ENCODE measurements at places on chromosomes 1 and 21.

- DNase-seq = no peak
These were observed 1.9 kb downstream of the IFT25 start for GRCh38 chr1:53943490-53944043.

DNA sequence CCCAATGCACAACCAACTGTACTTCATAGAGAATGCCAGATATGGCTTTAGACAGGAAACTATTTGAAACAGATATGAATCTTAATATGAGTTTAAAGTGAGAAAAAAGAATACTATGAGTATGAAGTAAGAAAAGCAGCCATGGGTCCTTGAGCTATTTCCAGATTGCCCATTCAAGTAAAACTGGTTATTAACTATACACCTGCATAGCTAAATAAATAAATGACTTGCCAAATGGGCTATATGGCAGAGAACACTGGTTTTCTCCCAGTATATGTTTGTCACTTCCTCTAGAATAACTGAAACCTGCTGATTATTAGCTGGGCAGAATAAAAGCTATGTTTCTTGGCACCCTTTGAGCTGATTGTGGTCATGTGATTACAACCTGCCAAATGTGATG lies 17.0 kb upstream of the CD1C start:
- DNase-seq = no peak

GRCh38 chr1:151723726-151724370 lies 2.5 kb downstream of the RIIAD1 start:
- DNase-seq = no peak

DNA sequence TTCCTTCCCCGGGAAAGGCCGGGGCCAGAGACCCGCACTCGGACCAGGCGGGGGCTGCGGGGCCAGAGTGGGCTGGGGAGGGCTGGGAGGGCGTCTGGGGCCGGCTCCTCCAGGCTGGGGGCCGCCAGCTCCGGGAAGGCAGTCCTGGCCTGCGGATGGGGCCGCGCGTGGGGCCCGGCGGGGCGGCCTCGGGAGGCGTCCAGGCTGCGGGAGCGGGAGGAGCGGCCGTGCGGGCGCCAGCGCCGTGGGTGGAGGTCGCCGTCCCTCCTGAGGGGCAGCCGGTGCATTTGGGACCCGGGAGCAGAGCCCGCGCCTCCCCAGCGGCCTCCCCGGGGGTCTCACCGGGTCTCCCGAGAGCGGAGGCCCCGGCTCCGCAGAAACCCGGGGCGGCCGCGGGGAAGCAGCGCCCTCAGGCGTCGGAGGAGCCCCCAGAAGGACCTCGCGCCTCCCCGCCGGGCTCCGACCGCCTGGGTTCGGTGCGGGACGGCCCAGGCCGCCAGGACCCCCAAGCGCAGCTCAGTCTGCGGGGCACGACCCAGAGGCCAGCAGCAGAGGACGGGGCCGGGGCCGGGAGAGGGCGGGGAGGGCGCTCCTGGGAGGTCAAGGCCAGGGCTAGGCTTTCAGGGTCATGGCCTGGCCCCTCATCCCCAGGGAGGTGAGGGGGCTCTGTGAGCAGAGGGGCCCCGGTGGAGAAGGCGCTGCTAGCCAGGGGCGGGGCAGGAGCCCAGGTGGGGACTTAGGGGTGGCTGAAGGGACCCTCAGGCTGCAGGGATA lies 7.2 kb upstream of the SLX9 start:
- peak; percentile 55 for DNase-seq

DNA sequence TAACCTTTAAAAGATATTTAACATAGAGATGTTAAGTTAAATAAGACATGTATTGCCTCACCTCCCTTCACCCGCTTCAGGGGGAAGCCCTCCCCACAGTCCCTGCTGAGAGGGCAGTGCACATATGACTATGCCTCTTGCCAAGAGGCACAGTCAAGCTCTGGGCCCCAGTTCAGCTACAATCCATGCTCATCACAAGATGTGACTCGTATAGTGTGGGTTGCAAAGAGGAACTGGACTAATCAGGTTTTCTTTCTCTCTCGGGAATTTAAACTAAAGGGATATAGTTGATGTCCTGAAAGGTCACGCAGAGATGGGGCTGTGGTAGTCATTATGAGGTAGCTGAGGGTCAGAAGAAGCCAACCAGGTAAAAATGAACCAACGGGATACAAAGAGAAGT lies 35.6 kb downstream of the LYST start:
- DNase-seq = peak; percentile 74

DNA sequence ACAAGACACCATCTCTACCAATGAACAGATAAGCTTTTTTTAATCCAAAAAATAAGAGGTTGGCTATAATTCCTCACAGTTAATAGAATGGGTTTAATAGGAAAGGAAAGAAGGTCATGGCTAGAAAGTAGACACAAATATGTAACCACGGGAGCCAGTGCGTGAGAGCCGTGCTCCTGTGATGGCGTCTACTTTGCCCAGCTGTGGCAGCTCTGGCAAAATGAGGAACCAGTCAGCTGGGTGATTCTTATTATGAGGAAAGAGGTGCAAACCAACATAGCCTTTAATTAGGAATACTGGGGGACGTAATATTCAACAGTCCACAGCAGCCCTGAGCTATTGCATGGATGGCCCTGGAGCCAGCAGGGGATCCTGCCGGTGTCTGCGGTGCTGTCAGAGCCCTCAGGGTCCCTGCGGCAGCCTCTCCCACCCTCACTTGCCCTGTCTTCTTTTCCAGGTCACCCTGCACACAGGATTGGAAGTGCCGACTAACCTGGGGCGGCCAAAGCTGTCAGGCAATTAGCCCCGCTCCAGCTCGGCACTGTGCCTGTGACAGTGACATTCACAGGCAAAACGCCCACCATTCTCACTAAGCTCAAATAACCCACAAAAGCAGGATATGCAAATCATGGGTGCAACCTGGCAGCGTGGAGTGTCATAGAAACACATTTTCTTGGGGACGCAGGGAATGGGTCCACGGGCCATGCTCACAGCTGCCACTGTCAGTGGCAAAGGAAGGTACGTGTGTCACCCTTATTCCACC lies 25.9 kb upstream of the GNPAT start:
- DNase-seq = no peak

DNA sequence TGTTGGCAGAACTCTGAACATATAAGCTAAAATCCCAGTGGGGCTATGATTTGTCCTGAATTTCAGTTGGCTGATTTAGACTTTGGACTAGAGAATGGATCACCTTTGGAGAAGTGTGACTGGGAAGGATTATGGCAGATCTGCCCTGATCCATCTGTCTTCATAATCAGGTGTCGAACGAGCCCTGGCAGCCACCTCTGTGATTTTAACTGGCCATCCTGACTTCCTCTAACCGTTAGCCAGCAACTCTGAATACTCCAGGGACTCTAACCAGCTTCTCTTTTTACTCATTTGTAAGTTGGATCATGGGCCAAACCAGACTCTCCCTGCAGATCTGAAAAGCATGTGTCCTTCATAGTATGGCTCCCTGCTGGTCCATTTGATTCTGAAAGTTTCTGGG lies 32.0 kb downstream of the ACTN2 start:
- DNase-seq = no peak

GRCh38 chr1:224747578-224747977 lies 131.5 kb downstream of the CNIH3 start:
- peak; percentile 60 for DNase-seq

DNA sequence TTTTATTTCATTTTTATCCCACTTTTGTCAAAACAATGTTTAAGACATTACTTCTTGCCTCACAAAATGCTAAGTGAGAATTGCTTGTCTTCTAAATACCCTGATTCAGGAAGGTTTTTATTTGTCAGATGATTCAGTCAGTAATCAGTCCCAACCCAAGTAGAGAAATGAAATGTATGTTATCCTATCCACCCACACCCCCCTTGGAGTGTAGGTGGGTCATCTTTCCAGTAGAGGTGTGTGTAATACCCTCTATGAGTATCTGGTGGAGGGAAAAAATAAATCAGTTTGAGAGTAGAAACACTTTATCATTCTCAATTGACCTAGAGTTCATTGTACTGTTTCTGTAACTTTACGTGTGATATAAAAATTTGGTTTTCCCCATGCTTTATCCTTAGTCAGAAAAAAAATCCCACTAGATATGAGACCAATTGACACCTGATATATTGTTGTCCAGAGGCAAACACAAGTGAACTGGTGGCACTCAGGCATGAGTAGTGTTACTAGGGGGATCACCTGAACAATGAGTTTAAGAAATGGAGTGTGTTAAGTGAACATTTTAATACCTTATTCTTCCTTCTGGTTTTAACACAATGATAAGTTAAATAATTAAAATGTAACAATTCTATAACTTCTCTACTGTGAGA lies 153.8 kb upstream of the C1orf105 start:
- DNase-seq = peak; percentile 37

- DNase-seq = peak; percentile 99
These were observed at the start of the genes SASS6 and TRMT13 for GRCh38 chr1:100132566-100133477. Gene SASS6, minus strand, starts transcription at chr1:100132930. Its CDS starts 116 bp downstream, at chr1:100132814. Gene TRMT13, plus strand, starts transcription at chr1:100133163. Its CDS starts 6 bp downstream, at chr1:100133169.

GRCh38 chr1:39491146-39491921 lies at the start of gene BMP8A:
Gene BMP8A, plus strand, starts transcription at chr1:39491636. Its CDS starts 356 bp downstream, at chr1:39491992.
- DNase-seq = peak; percentile 16

DNA sequence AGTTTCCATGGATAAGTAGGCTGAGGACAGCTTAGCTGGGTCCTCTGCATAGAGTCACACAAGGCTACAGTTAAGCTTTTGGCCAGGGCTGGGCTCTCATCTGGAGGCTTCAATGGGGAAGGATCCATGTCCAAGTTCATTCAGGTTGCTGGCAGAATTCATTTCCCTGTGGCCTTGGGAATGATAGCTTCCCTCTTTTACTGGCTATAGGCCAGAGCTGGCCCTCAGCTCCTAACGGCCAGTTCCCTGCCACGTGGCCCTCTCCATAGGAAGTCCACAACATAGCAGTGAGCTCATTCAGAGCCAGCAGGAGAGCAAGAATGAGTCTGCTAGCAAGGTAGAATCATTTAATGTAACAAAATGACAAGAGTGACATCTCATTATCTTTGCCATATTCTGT lies 15.1 kb upstream of the PODN start:
- DNase-seq = peak; percentile 46

DNA sequence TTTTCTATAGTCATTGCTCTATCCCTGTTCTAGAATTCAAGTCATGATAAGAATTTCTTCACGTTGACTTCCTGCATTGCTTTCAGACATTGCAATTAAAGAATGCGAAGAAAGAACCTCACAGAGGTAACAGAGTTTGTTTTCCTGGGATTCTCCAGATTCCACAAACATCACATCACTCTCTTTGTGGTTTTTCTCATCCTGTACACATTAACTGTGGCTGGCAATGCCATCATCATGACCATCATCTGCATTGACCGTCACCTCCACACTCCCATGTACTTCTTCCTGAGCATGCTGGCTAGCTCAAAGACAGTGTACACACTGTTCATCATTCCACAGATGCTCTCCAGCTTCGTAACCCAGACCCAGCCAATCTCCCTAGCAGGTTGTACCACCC lies 10.6 kb downstream of the APCS start:
- DNase-seq = peak; percentile 92

DNA sequence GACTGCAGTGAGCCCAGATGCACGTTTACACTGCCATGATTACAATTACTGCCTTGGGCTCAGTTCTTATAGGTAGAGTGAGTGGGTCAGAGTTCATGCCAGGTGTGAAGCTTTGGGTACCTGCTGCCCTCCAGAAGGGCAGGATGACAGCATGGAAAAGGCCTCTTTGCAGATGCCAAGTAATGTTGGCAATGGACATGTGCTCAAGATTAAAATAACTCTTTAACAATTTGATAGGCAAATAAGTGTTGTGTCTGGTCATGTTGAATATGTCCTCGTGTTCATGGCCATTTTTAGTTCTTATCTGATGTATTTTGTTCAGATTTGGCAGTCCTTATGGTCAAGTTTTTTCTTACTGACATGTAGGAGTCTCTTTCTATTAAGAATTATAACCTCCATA lies 34.8 kb downstream of the S100B start:
- no peak for DNase-seq

GRCh38 chr1:201400212-201400851 lies 1.2 kb upstream of the LAD1 start:
- DNase-seq = no peak

DNA sequence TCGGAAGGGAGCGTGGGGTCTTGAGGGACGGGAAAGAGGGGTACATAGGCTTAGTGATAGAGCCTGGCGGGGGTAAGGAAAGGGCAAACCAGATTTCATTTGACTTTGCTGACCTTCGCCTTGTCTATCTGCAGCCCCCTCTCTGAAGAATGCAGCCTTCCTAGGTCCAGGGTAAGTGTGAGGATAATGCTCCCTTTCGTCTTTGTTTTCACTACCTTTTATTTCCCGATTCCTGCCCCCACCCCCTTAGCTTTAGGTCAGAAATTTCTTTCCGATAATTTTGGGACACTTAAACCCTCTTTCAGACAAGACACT lies 396 bp downstream of the ATP5PB start:
- no peak for DNase-seq

DNA sequence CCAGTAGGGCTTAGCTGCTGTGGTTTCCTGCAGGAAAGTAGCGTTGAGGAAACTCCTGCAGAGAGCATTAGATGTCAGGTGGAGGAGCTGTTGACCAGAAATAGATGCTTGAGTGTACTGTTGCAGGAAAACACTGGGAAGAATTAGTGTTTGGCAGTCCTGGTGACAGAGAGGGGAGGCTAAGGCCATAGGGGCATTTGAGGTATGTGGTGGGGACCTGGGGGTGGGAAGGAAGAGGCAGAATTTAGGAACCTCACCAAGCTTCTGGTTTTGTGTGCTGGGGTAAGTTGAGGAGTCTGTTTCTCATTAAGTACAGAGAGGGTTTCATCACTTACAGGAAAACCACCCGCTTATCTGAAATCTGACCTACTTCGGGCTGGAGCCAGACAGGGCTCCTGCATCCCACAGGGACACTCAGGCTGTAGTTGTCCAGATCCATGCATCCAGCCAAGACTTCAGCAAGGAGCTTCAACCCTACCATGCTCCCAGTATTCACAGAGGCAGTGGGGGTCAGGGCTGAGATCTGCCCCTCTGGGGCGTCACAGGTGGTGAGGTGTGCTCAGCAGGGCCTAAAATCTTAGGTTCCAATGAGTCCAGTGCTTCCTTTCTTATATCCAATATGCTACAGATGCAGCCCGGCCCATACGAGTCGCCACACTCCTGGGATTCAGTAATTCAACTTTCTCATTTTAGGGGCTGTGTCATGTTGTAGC lies 15.1 kb downstream of the SH2D2A start:
- DNase-seq = peak; percentile 96

DNA sequence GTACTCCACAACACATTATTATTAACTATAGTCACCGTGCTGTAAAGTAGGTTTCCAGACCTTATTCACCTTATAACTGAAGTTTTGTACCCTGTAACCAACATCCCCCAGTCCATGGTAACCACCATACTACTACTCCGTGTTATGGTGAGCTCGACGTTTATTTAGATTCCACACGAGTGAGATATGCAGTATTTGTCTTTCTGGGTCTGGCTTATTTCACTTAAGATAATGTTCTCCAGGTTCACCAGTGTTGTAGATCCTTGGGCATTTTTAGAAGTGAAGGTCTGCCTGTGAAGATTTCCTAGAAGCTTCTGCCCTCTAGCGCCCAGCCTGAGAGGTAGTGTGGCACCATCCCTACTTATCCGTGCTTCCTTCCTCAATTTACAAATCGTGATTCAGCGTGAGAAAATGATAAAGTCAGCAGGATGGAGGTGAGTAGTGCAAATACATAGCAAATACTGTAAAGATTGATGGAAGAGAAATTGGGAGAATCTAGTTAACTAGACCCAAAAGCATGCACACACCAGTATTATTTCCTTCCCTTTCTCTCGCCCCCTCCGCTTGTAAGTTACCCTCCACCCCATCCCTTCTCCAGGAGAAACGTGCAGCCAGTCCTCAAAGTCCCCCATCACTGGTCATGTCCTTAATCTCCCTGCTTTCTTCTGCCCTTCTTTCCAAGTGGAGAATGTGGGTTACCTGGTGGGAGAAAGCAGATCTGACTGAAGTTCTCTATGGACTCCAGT lies 36.0 kb upstream of the DISC1 start:
- peak; percentile 73 for DNase-seq
